ENCODE measurements at places on chromosomes 16 and 17. TPM values are rescaled to one million over a fixed set of nuclear protein-coding genes. Genes with fewer than 3 reads are reported as not detected.

Gene TMED6
- 4.5 TPM for polyA plus RNA-seq

Gene SLC6A2
- not detected for polyA plus RNA-seq

Gene HSD11B2
- polyA plus RNA-seq = 9.7 TPM

Gene NOXO1
- polyA plus RNA-seq = 5.0 TPM

Gene HOXB9
- polyA plus RNA-seq = not detected

Gene PLXDC1
- 2.1 TPM for polyA plus RNA-seq

Gene TBC1D3K
- not detected for polyA plus RNA-seq

Gene UBFD1
- polyA plus RNA-seq = 39.7 TPM

Gene HS3ST2
- not detected for polyA plus RNA-seq

GRCh38 chr17:37373530-37374159 lies 2.1 kb upstream of the C17orf78 start:
- peaks cover 13% of the 10 kb centered on the region for H3K4me1 ChIP-seq
- no peaks in the 10 kb centered on the region for H3K36me3 ChIP-seq
- no peak overlapping the region for H3K27ac ChIP-seq
- H3K4me3 ChIP-seq = no peak overlapping the region
- no peaks in the 10 kb centered on the region for H3K27me3 ChIP-seq

- H3K4me1 ChIP-seq = peaks cover 33% of the 10 kb centered on the region
- H3K27me3 ChIP-seq = no peaks in the 10 kb centered on the region
- peak overlapping the region; percentile 27 for H3K4me3 ChIP-seq
- H3K27ac ChIP-seq = peak overlapping the region; percentile 75
- DNase-seq = no peak
Measured at GRCh38 chr17:58337210-58337599, 8.6 kb upstream of the TSPOAP1 start.

DNA sequence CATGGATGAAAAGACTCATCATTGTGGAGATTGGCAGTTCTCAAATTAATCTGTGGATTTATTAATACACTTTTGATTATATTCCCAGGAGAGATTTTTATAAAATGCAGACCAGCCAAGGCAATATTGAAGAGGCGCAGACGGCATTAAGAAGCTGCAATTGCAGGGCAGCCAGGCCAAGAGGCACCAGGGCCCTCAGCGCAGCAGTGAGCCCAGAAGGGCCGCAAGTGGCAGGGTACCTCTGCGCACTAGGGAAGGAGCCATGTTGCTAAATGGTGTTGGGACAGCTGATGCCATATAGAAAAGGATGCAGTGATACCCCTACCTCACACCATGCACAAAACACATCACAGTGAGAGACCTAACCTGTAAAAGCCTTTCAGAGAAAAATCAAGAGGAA lies 36.6 kb upstream of the CHMP6 start:
- no peak overlapping the region for H3K4me3 ChIP-seq
- no peaks in the 10 kb centered on the region for H3K4me1 ChIP-seq
- H3K27me3 ChIP-seq = no peaks in the 10 kb centered on the region
- DNase-seq = no peak

DNA sequence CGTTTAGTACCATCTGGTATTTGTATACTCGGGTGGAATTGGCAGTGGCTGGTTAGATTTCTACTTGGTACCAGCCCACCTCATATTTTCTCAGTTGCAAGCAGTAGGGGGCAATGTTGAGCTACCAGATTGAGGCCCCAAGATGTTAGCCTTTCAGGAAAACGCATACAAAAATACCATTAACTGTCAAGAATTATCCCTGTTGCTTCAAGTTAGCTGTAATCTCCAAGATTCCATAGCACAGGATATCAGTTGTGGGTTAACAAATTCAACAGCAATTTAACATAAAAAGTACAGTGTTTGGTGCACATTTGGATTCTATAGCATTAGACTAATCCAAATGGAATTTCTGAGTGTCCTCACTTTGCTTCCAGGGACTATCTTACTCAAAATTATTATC lies 188.2 kb downstream of the FTO start:
- H3K36me3 ChIP-seq = peaks cover 4% of the 10 kb centered on the region
- H3K27me3 ChIP-seq = no peaks in the 10 kb centered on the region
- no peak overlapping the region for H3K27ac ChIP-seq
- peaks cover 3% of the 10 kb centered on the region for H3K4me1 ChIP-seq
- DNase-seq = peak; percentile 60

GRCh38 chr17:9645851-9646545 lies 681 bp downstream of the USP43 start:
- H3K27me3 ChIP-seq = no peaks in the 10 kb centered on the region
- H3K27ac ChIP-seq = peak overlapping the region; percentile 97
- peaks cover 8% of the 10 kb centered on the region for H3K4me1 ChIP-seq
- no peaks in the 10 kb centered on the region for H3K36me3 ChIP-seq
- DNase-seq = peak; percentile 88
- H3K4me3 ChIP-seq = peak overlapping the region; percentile 96

DNA sequence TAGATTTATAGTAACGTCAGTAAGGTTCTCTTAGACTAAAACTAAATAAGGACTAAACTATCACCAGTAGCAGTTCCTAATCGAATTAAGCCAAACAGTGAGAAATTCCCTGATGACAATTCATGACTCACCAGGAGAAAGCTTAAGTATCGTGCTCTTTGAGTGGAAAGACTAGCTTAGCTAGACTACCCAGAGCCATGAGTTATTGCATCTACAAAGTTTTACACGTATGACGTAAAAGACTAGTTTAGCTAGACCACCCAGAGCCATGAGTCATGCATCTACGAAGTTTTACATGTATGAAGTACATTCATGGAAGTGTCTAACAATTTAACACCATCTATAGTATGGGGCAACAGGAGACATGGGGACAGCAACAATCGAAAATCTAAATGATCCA lies 36.6 kb downstream of the UBE2G1 start:
- H3K4me1 ChIP-seq = no peaks in the 10 kb centered on the region

- H3K4me1 ChIP-seq = no peaks in the 10 kb centered on the region
- H3K27ac ChIP-seq = no peak overlapping the region
- H3K36me3 ChIP-seq = no peaks in the 10 kb centered on the region
- DNase-seq = no peak
- no peak overlapping the region for H3K4me3 ChIP-seq
Measured at GRCh38 chr17:80805032-80805751, 186.4 kb upstream of the CHMP6 start.

DNA sequence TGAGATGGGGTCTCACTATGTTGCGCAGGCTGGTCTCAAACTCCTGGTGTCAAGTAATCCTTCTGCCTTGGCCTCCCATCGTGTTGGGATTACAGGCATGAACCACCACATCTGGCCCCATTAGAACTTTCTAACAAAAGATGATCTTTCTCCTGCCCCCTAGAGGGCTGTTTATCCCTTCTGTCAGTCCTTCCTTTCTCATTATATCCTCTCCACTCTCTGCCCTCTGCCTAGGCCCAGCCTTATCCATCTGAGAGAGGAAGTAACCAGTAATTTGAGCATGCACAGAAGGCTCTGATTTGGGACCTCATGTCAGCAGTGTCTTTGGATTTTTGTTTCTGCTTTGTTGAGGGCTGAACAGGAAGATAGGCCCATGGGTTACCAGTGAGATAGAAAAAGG lies 4.4 kb upstream of the DHX40 start:
- no peaks in the 10 kb centered on the region for H3K4me1 ChIP-seq
- DNase-seq = peak; percentile 18
- H3K27me3 ChIP-seq = no peaks in the 10 kb centered on the region
- H3K36me3 ChIP-seq = no peaks in the 10 kb centered on the region
- H3K27ac ChIP-seq = no peak overlapping the region
- H3K4me3 ChIP-seq = no peak overlapping the region

DNA sequence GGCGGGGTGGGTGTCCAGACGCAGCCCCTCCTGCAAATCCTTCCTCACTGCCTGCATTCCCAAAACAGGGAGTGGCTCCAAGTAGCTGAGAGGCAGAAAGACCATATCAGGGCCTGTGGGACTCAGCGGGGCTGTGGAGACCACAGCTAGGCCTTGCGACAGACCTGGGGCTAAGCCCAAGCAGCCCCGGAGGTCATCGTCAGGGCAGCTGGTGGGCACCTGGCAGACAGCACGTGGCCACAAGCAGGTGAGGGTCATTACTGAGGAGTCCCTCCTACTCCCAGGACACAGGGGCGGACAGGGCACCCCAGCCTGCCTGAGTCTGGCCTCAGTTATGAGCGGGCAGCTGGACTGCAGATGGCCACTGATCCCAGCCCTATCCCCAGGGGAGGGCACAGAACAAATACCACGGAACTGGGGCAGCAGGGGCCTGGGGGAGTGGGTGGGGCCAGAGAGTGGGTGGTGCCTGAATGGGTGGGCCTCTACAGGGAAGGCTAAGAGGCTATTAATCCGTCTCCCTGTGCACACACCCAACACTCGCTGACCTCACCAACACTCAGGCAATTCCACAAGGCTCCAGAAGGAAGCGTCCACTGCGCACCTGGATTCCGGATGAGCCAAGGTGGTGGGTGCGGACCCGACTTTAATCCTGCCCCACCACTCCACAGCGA lies 8.5 kb downstream of the HS3ST6 start:
- H3K27me3 ChIP-seq = peaks cover 5% of the 10 kb centered on the region
- peaks cover 1% of the 10 kb centered on the region for H3K4me1 ChIP-seq
- no peak overlapping the region for H3K4me3 ChIP-seq
- peak; percentile 62 for DNase-seq

GRCh38 chr16:8589057-8589899 lies 1.0 kb downstream of the TMEM114 start:
- H3K4me1 ChIP-seq = no peaks in the 10 kb centered on the region
- no peak overlapping the region for H3K27ac ChIP-seq

- H3K36me3 ChIP-seq = no peaks in the 10 kb centered on the region
- peaks cover 17% of the 10 kb centered on the region for H3K4me1 ChIP-seq
- no peaks in the 10 kb centered on the region for H3K27me3 ChIP-seq
- no peak overlapping the region for H3K4me3 ChIP-seq
- H3K27ac ChIP-seq = no peak overlapping the region
Measured at GRCh38 chr17:66337268-66337667, 34.9 kb downstream of the PRKCA start.

DNA sequence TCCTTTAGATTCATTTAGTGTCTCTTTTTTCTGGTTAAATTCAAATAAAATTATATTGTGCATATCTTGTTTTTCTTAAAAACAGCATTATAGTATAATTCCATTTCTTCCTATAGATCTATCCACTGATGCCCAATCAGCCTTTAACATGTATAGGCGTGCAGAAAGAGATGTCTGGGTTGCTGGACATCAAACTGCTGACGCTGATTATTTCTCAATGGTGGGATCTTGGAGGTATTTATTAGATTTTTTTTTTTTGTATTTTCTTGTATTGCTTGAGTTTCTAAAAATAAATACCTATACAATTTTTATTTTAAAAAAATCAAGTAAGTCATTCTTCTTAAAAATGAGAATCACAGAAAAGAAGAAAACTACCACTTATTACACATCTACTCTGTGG lies 50.9 kb downstream of the COG7 start:
- no peaks in the 10 kb centered on the region for H3K27me3 ChIP-seq
- peaks cover 29% of the 10 kb centered on the region for H3K36me3 ChIP-seq
- H3K4me1 ChIP-seq = no peaks in the 10 kb centered on the region
- no peak overlapping the region for H3K4me3 ChIP-seq
- H3K27ac ChIP-seq = no peak overlapping the region
- no peak for DNase-seq

DNA sequence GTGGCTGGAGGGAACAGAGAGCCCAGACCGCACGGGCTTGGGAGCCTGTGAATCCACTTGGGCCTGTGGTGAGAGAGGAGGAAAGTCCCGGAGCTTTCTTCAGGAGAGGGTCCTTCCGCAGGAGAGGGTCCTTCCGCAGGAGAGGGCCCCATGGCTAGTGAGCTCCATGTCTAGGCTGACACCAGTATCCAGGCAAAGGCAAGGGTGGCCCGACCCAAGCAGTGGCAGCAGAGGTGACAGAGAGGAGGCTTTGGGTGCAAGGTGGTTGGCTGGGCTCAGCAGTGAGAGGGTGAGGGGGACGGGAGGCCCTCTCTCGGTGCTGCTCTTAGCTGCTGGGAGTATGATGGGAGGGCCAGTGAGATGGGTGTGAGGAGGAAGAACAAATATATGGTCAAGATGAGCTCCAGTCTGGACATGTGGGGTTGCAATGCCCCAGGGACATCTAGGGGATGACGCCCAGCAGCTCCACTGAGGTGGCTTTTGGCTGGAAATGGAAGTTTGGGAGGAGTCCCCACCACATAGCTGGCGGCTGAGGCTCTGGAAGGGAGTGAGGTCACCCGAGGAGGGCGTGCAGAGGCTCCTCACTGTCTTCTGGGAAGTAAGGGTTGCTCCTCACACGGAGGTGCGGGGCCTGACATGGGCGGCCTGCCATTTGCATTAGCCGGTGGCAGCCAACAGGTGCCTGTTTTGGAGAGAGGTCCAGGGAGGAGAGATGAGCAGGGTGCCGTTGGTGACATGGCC lies 2.3 kb upstream of the HSD3B7 start:
- no peaks in the 10 kb centered on the region for H3K4me1 ChIP-seq
- H3K27me3 ChIP-seq = no peaks in the 10 kb centered on the region
- H3K36me3 ChIP-seq = peaks cover 84% of the 10 kb centered on the region
- H3K4me3 ChIP-seq = no peak overlapping the region
